Suppressor macrophage treated with lipopolysaccharide for 1 hour (primary cell): ENCODE measurements at places on chromosomes 12 and 14.

- peak; percentile 72 for DNase-seq
Observed at GRCh38 chr14:64891839-64892375, 12.2 kb upstream of the SPTB start.

GRCh38 chr12:113082486-113083148, 26.1 kb downstream of the DTX1 start:
- no peak for DNase-seq

- DNase-seq, result no peak
Observed at GRCh38 chr14:44163946-44164345, 343.1 kb downstream of the FSCB start.

- DNase-seq, result no peak
Observed at GRCh38 chr14:67620217-67620785, 581 bp downstream of the ARG2 start.

DNA sequence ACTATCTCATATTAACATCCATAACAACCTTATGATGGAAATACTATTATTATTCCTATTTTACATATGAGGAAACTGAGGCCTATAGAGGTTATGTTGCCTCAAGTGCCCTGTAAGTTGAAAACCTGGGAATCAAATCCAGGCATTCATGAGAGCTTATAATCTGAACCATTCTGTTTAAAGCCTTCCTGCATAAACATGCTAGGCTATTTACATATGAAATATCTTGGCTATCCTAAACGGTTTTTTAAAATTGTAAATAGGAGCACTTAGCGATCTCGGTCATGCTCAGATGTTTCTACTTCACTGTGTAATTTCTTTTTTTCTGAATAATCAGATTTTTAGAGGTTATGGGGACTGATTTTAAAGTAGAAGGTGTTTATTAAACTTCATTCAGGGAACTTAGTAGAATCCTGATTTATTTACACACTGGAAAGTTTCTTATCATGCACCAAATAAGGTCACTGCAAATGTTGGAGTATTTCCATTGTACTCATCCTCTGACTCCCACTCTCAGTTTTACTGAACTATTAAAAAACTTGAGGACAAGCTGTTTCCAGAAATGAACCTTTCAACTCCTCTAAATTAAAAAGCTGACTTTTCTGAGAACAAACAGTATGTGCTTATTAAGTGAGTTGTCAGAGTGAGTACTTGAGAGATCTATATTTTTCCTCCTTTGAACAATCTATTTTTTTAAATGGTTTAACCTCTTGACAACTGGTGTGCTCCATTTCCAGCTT, 141.7 kb downstream of the PIK3C2G start:
- no peak for DNase-seq

DNA sequence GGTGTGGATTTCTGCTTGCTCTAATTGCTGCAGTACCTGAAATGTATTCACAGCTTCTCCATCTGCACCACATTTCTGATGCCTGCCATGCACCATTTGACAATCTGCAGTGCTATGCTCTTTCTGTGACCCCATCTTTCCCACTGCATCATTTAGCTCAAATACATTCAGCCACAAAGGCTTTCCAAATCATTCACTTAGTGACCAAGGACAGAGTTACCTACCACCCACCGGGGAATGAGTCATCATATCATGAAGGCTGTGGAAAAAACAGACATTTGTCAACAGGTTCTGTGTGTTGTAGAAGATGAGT, 465.5 kb upstream of the ATP2B1 start:
- DNase-seq, result peak; percentile 24

DNA sequence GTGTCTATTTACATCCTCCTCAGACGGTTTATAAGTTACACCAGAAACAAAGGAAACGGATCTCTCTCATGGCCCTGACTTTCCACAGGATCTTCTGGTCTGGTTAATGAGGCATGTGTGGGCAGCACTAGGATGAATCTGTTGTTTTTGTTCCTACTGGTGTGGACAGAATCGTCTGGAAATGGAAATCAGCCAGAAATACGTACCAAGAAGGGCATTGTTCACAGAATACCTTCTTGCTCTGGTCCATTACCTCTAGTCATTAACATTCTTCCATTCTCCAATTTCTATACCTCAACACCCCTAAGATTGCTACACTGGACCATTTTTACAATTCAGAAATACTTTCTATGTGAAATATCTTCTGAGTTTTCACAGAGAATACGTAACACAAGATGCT, 86.0 kb downstream of the TPH2 start:
- DNase-seq, result no peak

GRCh38 chr12:45522227-45522626, 207.3 kb upstream of the ARID2 start:
- DNase-seq, result no peak

DNA sequence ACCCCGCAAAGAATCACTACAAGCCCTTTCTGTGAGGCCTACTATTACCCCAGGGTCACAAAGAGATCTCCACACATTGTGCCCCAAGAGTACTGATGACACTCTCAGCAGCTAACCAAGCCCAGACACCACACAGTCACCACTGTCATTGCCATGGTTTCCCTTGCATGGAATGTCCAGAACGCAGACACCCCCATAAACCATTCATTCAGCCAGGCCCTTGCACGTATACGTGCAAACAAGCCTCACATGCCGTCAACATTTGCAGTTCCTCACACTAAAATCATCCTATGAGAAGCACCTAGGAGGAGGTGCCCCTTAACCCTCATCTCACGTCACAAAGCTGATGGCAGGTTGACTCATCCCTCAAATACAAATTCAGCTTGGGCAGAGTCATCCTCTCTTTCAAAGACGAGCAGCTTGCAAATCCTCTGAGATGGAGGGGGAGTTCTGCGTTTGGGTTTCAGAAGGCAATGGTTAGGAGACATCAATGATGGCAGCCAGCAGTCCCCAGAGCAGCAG, 17.1 kb upstream of the KRT77 start:
- DNase-seq, result no peak

GRCh38 chr12:129941618-129942017, 37.8 kb upstream of the TMEM132D start:
- peak; percentile 20 for DNase-seq

DNA sequence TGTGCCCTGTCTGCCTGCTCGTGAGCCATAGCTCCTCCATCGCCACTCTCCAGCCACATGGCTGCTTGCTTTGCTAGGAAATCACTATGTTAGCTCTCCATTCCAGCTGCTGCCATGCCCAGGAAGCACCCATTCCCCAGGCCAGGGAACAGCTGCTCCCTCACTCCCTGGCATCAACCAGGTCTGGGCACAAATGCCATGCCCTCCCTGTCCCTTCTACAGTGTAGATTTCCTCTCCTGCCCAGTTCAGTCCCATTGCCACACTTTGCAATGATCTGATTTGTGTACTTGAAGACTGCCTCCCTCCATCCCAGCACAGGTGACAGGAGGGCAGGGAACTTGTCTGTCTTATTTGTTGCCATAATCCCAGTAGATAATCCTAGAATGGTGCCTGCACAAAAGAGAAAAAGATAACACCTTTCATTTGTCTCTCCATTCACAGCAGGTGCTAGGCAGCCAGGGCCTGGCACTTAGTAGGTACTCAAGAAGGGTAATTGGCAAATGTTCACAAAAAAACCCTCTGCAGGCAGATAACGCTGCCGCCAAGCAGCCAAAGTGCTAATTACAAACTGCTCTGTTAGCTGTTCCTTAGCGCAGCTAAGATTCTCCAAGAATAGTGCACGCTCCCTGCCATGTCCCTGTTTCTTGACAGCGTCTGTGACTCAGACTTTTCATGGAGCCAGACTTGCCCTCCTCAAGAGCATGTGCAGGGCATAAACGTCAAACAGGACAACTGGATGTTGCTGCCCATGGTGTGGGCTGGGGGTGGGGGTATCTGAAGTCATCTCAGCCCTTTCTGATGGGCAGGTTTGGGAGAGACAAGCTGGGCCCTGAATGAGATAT, 69.1 kb downstream of the ARL6IP4 start:
- no peak for DNase-seq

DNA sequence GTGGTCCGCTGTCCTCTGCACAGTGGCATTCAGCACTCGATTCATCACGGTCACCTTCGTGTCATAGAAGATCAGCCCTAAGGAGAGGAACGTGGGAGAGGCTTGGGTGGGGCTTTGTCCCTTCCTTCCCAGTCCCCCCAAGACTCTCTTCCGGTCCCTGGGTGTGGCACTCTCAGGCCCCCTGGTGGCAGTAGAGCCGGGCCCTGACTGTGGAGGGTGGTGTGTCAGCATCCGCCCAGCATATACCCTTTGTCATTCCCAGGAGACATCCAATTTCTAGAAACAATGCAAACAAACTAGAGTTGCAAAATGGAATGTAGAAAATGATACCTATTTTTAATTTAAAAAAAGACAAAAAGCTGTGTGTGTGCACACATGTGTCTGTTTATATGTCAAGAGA, 45.0 kb downstream of the TRAFD1 start:
- peak; percentile 35 for DNase-seq

DNA sequence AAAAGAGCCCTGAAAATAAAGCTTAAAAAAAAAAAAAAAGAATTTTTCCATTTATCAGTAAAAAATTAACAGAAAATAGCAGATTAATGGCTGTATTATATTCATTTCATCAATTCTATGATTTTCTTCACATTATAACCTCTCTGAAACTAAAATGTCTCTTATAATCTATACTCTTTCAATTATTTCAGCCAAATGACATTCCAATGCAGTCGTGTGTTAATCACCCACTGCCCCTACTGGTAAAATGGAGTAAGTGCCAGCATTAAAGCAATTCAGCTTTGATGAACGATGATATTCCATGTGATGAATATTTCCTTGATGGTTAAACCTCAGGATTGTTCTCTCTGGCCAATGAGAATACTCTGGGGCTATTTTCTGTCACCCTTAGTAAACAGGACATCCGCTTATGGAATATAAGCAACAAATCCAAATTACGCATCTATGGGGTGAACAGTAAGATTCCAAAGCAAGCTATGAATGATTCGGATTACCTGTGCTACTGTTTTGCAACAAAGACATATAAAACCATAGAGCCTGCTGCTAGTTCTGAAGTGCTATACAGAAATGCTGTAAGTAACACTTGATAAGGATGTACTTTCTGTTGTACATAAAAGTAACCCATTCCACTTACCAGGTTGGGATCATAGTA, 20.3 kb upstream of the SYCP3 start:
- peak; percentile 44 for DNase-seq

DNA sequence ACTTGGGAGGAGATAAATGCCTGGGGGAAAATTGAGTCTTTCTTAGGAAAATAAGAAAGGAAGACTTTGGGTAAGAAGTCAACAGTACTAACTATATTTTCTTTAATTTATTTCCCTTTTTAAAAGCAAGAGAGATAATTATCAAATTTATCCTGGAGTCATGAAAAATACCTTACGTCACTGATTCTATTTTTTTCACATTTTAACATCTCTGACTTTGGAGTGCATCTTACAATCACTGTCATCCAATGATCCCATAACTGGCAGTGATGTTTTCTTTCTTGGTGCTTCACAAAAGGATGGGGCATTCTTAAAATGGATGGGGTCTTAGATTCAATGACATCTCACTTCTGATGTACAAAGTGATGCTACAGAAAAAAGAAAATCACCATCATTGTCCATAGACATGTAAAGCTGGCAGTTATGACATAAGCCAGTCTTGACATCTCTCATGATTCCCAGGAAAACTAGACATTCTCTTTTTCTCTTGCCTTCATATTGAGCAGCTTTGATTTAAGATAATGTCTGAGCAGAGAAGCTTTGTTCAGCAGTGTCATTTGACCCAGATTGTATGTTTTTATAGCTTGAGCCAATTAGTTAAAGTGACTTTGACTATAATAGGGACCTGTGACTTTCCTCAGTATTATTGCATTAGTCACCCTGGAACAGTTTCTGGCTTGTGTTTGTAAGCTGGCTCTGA, 236.2 kb downstream of the EGLN3 start:
- DNase-seq, result no peak

DNA sequence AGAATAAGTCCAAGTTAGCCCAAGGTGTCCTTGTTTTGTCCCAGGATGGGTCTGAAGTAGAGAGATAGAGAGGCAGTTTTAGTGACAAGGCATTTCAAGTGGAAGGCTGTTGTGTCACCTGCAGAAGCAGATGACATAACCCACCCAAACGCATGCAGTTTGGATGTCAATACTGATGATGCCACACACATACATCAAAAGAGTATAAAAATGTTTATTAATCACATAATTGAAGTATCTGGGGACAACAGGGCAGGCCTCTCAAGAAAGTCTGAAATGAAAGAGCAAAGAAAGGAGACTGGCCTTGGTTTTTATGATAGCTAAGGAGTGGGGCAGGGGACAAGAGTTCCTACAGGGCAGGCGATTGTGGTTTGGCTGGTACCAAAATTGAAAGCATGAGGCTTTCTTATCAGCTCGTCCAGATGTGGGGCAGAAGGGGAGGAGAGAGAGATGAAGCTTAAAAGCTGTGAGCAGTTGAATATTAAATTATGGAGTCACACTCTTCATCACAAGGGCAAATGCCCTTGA, 78.4 kb upstream of the TSPAN8 start:
- DNase-seq, result no peak

DNA sequence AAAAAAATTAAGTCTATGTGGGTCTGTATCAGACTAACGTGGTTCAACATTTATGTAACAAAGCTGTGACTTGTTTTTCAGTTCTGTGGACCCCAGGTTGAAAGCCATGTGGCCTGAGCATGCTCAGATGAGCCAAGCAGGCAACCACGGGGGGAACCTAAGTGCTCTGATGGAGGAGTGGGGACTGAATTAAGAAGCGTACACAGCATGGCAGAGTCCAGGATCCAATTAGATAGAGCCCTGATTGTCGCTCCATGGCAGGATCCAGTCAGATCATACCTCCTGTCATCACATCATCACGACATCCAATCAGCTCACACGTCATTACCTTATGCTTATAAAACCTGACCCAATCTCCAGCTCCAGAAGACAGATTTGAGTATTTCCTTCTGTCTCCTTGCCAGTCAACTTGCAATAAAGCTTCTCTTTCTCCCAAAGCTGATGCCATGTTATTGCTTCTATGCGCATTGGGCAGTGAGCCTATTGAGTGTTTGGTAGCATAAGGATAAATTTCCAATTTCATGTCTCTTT, 1013.1 kb upstream of the TMEM132C start:
- DNase-seq, result no peak

DNA sequence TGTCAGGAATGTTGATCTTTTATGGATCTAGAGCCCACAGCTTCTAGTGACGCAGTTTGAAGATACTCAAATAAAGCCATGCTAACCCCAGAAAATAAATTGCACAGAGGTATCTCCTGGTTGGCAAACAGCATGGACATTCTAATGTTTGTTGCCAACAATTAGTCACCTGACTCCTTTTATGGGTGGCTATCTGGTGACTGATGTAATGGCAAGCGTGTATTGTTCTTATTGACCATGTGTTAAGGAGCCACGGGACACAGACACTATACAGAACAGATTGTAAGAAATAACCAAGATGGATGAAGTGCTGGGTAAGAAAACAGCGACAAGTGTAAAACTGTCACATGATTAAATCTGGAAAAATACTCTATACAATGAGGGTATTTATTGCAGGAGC, 401.3 kb upstream of the PDE3A start:
- no peak for DNase-seq

DNA sequence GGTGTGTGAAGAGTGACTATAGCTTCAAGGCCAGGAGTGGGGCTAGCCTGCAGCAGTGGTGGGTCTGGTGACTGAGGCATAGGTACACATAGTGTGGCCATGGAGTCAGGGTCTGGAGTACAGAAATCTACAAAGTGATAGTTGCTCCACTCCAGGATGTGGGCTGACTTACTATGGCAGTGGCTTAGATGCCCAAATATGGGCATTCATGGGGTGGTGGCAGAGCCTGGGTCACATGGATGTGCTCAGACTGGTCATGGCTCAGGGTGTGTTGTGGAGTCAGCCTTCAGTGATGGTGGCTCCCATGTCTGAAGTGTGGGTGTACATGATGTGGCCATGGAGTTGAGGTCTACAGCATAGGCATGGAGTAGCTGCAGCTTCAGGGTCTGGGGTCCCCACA, 27.3 kb downstream of the CLEC6A start:
- no peak for DNase-seq
